ENCODE measurements at places on chromosomes 3 and 15. TPM values are rescaled to one million over a fixed set of nuclear protein-coding genes. Genes with fewer than 3 reads are reported as not detected.

The CFAP20DC gene
- 0.06 TPM for total RNA-seq

The C3orf22 gene
- not detected for total RNA-seq

The TGM5 gene
- not detected for total RNA-seq

The TP53BP1 gene
- 40.4 TPM for total RNA-seq

The CCK gene
- total RNA-seq, result not detected

The CHRD gene
- total RNA-seq, result 1.0 TPM

The CEMIP gene
- 73.9 TPM for total RNA-seq

The SIDT1 gene
- total RNA-seq, result not detected

The TRPM1 gene
- not detected for total RNA-seq

The FRMD4B gene
- 4.1 TPM for total RNA-seq

The POPDC2 gene
- 3.8 TPM for total RNA-seq

The IL17RC gene
- total RNA-seq, result 64.5 TPM

The GCSAM gene
- not detected for total RNA-seq

The SEMA3F gene
- total RNA-seq, result 10.4 TPM

The CLDN1 gene
- not detected for total RNA-seq

The SERINC4 gene
- total RNA-seq, result not detected

The ROPN1 gene
- not detected for total RNA-seq

All from cardiac ventricle fibroblast (primary cell).